ENCODE measurements at places on chromosomes 6 and 20.

- peak; percentile 71 for DNase-seq
Observed at GRCh38 chr6:119110601-119111548, 32.4 kb upstream of the FAM184A start.

DNA sequence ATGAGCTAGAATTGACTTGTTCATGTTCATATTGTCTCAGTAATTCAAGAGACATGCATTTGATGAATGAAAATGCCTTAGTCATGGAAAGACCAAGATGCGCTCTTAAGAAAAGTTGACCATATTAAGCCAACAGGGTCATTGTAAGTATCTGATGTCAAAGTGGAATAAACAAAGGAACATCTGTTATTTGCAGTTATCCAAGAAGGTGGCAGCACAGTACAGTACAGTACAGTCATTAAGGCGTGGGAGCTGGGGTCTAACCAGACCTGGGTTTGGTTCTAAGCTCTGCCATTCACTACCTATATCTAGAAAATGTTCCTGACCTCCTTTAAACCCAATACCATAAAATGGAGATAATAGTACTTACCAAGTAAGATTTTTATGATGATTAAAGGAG lies 178.1 kb downstream of the BACH2 start:
- DNase-seq, result no peak

DNA sequence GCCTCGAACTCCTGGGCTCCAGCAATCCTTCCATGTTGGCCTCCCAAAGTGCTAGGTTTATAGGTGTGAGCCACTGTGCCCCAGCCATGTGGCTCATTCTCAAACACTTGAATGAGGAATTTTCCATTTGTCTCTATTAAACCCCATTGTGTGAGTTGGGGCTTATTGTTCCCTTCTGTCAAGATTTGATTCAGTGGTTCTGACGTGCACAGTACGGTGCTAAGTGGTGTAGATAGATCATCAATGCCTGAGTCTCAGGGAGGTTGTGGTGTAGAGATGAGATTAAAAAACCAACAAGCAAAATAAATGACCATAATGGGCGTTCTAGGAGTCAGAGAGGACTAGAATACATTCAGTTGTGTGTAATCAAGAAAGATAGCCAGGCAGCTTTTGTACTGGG lies 335.6 kb downstream of the PRL start:
- DNase-seq, result no peak

DNA sequence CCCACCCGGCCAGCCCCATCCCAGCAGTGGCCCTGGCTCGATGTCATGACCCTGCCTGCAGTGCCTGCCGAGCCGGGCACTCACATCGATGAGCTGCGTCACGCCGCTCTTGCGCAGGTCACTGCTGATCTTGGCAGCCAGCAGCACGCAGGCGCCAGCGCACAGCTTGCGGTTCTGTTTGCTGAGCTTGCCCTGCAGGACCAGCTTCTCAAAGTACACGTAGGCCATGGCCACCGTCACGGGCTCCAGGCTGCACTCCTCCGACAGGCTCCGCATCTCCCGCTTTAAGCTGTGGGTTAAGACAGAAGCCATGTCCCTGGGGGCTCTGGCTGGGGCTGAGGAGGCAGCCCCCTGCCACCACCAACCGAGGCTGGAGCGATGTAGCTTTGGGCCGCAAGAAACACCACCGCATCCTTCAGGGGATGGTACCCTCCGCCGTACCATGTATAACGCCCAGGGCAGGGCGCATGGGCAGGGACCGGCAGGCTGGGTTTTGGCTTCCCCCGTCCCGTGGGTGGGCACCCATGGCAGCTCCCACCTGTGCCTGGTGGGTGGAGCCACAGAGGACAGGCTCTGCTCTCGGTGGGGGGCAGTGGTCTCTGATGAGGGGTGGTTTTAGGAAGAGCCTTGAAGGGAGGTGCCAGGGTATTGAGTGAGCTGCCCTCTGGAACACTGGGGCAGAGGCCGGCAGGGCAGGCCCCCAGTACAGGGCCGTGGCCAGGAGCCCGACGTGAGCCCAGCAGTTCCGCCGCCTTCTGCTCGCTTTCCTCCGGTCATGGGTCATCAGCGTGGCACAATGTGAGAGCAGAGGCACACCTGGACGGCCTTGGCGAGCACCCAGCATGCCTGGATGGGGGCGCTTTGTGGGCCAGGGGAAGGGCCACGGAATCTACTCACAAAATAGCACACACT lies 4.5 kb downstream of the RPS21 start:
- DNase-seq, result no peak

- no peak for DNase-seq
Observed at GRCh38 chr20:21391972-21392352, 5.4 kb downstream of the NKX2-4 start.

GRCh38 chr20:19253316-19253715 lies 40.9 kb downstream of the SLC24A3 start:
- DNase-seq, result no peak

DNA sequence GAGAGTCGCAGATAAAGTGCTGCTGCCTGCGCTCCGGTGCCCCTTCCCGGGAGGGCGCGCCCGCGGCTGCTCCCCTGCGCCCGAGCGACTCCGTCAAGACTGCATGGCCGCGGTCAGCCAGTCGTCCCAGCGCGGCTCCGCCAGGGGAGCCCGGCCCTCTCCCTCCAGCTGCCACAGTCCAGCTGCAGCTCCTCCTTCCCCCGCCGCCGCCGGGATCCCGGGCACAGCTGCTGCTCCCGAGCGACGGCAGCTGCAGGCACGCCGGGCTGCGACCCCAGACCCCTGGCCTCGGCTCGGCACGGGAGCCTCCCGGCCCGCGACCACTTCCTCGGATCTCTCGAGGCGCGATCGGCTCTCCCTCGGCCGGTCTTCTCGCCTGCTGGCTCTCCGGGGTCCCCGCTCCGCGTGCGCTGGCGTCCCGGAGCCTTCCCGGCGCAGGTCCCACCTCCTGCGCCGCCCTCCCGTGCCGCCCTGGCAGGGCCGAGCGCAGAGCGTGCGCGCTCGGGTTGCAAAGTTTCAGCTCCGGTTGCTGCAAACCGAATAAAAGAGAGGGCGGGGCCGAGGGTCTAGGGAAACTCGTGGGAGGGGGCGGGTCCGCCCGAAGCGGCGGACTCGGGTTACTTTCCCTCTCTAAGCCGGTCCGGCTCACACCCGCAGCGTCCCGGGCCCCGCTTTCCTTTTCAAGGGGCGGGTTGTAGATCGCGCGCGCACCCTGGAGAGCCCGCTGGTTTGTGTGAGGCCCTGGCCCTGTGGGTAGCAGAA lies at the start of gene CNKSR3:
CNKSR3 (minus strand) TSS at position 542 of the 762 bp plus-strand sequence. CDS start 571 bp downstream, outside the sequence.
- DNase-seq, result peak; percentile 84

DNA sequence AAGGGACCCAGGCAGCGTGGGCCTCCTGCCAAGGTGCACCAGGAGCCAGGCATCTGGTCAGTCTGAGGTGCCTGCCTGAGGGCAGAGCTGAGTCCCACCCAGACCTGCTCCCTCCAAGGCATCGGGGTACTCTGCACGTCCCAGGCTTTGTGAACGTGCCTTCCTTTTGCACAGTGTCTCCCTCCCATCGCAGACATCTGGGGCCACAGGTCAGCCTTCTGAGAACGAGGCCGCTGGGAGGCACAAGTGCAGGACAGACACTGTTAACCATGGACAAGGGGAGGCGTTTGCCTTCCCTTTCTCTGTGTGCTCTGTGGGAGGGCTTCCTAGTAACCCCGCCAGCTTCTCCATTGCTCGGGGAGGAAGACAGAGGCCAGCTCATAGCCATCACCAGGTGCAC lies 47.6 kb downstream of the TFAP2C start:
- DNase-seq, result no peak

DNA sequence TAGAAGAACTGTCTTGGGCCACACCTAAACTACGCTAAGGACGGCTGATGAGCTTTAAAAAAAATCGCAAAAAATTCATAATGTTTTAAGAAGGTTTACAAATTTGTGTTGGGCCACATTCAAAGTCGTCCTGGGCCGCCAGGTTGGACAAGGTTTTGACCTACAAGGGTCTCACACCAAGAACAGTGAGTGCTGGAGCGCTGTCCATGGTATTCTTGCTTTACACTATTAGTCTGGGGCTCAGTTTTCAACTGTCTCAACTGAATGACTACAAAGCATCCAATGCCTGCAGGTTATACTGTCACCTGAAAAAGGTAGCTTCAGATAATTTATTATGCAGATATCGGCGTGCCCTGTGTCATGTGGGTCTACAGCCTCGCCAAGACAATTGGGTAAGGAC lies 3.7 kb upstream of the FAXC start:
- DNase-seq, result no peak

GRCh38 chr20:15570156-15570555 lies 1003.1 kb downstream of the KIF16B start:
- no peak for DNase-seq

- no peak for DNase-seq
Observed at GRCh38 chr20:37090407-37090806, 5.4 kb downstream of the RBL1 start.

DNA sequence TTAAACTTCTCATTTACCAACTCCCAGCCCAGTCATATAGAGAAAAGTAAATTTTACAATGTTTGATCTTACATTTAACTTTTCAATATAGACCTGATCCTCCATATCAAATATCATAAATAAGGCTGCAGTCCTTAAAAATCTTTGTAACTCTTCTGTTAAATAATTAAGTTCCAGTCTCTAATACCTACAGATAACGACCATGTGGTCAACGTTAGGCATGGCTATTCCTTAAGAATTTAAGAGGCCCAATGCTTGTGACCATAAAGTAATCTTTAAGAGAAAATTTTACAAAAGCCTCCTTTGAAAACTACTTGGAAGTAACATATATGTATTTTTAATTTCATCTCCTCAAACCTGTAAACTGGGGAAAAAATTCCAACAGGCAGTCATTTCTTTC lies 1.6 kb downstream of the FBXO5 start:
- no peak for DNase-seq
